Omental fat pad (tissue), 4 donors: ENCODE measurements at places on chromosomes 1 and 21.

- no peak for DNase-seq
These were observed 36.4 kb downstream of the RXRG start for GRCh38 chr1:165408518-165408917.

DNA sequence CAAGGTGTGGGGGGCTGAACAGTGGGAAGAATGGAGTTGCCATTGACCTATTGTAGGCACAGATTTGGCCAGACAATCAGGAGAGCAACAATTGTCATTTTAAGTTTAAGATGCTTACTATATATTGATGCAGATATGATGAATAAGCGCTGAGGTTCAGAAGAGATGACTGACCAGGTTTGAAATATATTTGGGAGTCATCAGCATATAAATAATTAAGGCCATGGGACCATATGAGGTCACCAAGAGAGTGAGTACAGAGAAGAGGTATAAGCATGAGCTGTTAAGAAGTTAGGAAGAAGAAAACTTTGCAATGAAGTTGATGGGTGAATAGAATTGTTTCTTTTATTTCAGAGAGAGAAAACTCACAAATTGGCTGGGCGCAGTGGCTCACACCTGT lies 4.5 kb upstream of the GADD45A start:
- no peak for DNase-seq

DNA sequence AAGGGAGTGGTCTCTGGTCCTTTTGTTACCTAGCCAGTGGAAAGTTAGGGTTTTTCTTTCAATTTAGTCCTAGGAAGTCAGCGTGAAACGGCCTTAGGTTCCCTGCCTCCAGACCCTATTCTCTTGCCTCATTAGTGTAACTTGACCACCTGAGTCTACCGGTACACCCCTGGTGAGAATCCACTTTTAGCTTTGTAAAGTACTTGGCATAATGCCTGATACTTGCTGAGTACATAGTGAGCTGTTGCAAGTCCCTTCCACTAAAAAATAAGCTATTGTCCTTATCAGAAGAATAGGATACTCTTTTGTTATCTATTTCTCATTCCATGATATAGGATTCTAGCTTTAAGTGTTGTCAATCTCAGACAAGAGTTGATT lies 228.8 kb downstream of the ST6GALNAC3 start:
- DNase-seq: no peak

DNA sequence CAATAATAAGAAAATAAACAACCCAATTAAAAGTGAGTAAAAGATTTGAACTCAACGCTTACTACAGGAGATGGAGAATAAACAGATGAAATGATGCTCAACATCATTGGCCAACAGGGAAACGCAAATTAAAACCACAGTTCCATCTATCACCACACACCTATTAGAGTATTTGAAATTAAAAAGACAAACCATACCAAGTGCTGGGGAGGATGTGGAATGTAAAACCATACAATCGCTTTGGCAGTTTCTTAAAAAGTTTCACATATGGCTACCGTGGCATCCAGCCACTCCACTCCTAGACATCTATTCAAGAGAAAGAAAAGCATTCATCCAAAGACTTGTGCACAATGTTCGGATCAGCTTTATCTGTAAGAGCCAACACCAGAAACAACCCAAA lies 1.3 kb upstream of the LRRC3 start:
- DNase-seq: no peak

GRCh38 chr1:160639652-160640051 lies 7.2 kb downstream of the SLAMF1 start:
- no peak for DNase-seq

GRCh38 chr1:202818819-202819218 lies 8.1 kb downstream of the PCAT6 start:
- DNase-seq: no peak

DNA sequence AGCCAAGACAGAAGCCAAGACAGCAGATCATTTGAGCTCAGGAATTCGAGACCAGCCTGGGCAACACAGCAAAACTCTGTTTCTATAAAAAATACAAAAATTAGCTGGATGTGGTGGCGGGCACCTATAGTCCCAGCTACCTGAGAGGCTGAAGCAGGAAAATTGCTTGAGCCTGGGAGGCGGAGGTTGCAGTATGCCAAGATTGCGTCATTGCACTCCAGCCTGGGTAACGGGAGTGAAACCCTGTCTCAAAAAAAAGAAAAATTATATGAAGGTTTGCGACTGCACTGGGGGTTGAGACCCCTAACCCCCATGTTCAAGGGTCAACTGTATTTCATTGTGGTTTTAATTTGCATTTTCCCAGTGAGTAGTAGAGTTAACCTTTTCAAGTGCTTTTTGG lies 16.3 kb downstream of the RNF11 start:
- no peak for DNase-seq

- DNase-seq: no peak
These were observed 2.4 kb upstream of the PTPRC start for GRCh38 chr1:198636391-198636790.

DNA sequence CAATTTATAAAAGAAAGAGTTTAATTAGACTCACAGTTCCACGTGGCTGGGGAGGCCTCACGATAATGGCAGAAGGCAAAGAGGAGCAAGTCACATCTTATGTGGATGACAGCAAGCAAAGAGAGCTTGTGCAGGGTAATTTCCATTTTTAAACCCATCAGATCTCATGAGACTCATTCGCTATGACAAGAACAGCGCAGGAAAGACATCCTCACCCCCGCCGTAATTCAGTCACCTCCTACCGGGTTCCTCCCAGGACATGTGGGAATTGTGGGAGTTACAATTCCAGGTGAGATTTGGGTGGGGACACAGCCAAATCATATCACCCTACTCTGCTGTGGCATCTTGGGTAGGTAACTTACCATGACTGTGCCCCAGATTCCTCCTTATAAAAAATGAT lies 79.8 kb downstream of the AK5 start:
- DNase-seq: no peak

DNA sequence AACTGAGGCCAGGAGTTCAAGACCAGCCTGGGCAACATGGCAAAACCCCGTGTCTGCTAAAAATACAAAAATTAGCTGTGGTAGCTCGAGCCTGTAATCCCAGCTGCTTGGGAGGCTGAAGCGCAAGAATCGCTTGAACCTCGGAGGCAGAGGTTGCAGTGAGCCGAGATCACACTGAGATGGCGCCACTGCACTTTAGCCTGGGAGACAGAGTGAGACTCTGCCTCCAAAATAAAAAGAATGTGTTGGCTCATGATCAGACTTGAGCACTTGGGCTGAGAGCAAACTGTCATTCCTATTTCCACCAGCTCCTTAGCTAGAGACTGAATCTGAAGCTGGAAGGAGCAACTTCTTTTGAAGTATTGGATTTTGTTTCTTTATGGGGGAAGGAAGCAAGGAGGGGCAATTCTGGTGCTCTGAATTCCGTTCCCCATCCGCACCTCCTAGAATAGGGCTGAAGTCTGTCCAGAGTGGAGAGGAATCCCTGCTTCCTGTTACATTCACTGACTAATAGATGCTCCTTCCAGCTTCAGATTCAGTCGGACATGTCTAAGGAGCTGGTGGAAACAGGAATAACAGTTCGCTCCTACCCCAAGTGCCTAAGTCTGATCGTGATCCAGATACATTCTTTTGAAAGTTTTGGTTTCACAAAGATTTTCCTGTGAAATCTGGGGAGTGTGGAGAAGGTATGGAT lies 3.8 kb downstream of the ZNF672 start:
- DNase-seq: peak; percentile 0

GRCh38 chr21:19276665-19277064 lies 873.1 kb upstream of the TMPRSS15 start:
- no peak for DNase-seq

GRCh38 chr1:113185463-113186104 lies 112.6 kb downstream of the LRIG2 start:
- DNase-seq: no peak

DNA sequence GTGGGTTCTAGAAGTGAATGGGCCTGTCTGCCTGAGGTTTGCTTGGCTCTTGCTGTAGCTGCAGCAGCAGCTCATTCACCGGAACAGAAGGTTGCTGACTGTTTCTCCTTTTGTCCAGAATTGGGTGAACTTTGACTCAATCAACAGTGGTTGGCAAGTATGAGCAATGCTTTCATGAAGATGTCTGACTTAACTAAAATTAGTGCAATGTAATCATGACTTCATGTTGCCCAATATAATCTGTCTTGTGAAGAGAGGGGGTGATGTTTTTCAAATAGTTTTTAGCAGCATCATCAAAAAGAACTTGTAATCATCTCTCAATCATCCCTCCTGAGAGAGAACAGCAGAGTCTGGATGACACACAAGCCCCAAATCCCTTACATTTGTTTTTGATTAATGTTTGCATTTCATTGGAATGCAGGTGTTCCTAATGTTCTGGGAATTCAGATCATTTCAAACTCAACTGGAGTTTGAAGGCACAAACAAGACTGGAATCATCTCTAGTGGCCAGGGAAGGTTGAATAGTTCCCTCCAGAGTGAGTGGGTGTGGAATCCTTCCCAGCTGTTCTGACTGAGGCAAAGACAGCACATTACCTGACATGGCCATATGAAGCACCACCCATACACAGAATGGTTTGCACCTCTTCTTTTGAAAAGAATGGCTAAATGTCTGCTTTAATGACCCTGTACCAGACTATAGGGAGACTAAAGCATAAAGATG lies 82.9 kb downstream of the HLX start:
- DNase-seq: no peak

- DNase-seq: no peak
These were observed 2.0 kb downstream of the EFHD2 start for GRCh38 chr1:15411593-15412137.

- no peak for DNase-seq
These were observed 8.5 kb upstream of the SLC26A9 start for GRCh38 chr1:205951746-205952145.

- DNase-seq: no peak
These were observed 2.7 kb downstream of the AMPD2 start for GRCh38 chr1:109622137-109622892.

- DNase-seq: no peak
These were observed 40.1 kb upstream of the SLC5A9 start for GRCh38 chr1:48182439-48182838.

DNA sequence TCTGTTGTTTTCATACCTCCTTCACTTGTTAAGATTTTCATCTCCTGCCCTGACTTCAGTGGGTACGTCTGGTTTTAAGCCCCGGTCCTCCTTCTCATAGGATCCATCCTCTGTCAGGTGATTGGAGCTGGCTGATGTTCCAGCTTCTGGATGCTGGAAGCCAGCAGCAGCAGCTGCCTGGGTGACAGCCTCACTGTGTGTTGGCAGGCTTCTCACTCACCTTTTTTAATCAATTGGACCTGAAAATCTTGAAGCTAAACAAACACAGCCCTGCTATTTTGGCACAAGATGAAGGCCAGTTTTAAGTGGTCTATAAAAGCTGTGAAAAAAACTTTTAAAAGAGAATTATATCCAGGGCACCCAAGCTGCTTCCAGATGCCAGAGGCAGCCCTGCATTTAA lies 181.0 kb downstream of the DISC1 start:
- no peak for DNase-seq

- peak; percentile 55 for DNase-seq
These were observed 114.2 kb upstream of the IPO9 start for GRCh38 chr1:201714542-201715329.

DNA sequence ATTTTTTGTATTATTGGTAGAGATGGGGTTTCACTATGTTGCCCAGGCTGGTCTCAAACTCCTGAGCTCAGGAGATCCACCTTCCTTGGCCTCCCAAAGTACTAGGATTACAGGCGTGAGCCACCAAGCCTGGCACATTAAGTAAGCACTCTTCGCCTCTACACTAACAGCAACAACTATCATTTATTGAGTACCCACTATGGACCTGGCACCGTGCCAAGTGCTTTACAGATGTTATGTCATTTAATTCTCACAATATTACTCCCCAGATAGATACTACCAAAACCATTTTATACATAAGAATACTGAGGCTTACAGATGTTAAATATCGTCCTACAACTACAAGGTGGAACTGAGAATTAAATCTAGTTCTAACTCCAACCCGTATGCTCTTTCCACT lies 50.1 kb downstream of the TUT4 start:
- peak; percentile 31 for DNase-seq

DNA sequence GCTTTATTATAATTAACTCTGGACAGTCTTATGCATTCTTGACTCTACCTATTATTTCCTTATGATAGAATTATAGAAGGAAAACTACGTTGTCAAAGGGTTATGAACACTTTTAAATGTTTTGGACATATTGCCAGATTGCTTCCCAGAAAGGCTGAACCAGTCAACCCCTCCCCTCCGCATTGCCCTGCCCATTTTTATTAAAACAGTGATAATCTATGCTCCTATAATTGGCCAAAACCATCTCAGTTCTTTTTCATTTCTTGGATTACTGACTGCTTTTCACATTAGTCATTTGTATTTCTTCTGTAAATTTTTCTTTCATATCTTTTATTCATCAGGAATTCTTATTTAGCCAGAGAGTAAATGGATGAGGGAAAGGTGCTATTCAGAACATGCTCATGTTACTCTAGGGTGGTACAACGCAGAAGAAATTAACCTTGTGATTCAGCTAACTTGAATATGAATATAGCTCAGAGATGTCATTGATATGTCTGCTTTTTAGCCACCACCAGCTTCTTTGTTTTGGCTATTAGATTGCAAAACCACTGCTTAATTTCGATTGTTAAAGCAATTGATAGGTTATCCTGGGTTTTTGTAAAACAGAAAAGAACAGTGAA lies 32.1 kb downstream of the KDM1A start:
- no peak for DNase-seq
